ENCODE measurements at places on chromosomes 16 and 17.

GRCh38 chr16:14364386-14365199 lies 265.5 kb downstream of the PARN start:
- no peak for DNase-seq

DNA sequence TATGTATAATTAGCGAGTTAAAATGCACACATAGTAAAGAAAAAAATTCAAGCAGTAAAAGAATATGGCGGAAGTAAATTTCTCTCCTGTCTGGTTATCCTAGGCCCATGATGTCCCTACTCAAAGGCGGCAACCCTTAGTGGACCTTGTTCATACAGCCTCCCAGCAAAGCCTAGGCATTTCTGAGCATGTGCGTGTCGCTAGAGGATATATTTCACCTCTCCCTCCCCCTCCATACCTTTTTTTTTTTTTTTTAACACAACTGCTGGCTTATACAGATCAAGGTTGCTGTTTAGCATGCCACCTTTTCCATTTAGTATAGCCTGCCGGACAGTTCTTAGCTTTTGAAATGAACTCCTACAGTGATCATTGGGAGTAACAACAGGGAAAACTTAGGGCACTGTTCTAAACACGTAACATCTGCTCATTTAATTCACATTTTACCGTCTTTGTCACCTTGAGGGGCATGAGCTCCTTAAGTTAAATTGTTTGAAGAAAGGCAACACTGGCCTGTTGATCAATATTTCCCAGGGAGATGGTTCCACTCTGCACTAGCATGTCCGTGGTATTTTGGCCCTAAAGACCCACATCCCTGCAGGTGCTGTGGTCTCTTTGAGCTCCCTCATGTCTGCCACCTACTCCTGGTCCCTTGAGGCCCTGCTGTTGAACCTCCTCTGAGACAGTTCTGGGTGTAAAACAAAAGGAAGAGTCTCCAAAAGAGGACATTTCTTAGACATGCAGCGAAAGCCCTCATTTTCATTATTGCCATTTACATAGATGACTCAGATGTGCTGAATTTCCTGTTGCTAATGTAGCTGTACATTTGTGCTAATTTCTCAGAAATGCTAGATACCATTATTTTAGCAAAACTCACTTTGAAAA lies 4.1 kb upstream of the TNFRSF13B start:
- DNase-seq = no peak

DNA sequence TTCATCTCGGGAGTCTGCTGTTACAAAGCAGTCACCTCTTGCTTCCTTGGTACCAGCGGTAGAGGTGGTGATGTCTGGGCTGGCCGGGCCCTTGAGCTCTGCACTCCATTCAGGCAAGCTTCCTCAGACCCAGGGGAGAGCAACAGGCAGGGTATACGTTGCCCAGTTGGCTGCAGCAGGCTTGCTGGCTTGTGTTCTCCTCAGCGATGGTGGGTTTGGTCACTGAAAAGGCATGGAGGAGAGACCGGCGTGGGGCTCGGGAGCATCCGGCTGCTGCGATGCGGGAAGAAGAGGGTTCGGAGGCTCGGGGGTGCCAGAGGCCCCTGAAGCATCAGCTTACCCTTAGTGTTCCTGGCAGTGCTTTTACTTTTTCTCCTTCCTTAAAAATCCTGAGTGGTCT lies 25.8 kb downstream of the SAP30BP start:
- no peak for DNase-seq

- no peak for DNase-seq
Measured at GRCh38 chr16:75477680-75478473, 13.4 kb upstream of the TMEM170A start.

DNA sequence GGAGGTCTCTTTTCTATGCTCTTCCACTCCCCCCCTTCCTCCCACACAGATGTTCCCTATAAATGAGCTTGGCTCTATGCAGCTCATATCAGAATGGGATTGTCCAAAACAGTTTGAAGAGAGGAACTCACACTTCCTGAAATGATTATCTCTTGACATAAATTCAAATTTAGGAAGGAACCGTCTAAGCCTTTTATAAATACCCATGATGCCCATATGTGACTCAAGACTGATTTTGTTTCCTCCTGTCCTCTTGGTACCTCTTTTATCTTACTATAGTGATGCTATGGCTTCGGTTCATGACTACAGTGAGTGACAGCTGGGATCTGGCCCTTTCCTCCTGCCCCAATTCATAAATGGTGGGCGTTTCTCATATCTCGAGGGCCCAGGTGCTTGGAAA lies 16.6 kb upstream of the TERF2 start:
- no peak for DNase-seq

DNA sequence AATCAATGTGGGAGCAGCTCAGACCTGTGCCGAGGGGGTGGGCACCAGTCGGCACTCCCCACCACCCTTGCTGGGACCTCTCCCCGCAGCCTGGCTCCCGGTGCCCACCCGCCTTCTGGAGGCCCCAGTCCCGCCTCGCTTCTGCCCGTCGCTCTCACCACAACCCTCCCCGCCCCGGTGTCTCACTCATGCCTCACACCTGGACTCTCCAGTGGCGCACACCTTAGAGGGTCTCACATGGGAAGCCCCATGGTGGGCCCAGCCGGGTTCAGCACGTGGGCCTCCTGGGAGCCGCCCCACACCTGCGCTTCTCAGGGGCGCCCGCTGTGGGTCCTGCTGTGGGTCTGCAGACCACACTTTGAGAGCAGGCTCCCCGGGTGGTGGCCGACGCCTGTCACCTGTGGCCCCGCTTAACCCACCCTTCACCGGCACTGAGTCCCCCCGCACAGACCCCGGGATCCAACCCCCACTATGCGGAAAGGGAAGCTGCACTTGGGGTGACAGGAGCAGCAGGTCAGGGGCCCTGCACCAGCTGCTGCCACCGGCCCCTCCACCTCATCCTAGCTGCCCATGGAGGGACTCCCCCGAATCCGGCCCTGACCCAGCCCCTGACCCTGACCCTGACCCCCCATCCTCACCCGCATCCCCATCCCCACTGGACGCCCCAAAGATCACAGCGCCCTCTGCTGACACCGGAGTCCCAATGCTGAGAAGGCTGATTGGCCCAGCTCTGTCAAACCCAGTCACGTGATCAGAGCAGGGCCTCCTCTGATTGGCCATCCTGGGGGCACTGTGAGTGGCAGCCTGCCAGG lies 27.4 kb upstream of the SLC38A10 start:
- peak; percentile 38 for DNase-seq

- DNase-seq = no peak
Measured at GRCh38 chr17:17970699-17971430, 1.3 kb downstream of the TOM1L2 start.

DNA sequence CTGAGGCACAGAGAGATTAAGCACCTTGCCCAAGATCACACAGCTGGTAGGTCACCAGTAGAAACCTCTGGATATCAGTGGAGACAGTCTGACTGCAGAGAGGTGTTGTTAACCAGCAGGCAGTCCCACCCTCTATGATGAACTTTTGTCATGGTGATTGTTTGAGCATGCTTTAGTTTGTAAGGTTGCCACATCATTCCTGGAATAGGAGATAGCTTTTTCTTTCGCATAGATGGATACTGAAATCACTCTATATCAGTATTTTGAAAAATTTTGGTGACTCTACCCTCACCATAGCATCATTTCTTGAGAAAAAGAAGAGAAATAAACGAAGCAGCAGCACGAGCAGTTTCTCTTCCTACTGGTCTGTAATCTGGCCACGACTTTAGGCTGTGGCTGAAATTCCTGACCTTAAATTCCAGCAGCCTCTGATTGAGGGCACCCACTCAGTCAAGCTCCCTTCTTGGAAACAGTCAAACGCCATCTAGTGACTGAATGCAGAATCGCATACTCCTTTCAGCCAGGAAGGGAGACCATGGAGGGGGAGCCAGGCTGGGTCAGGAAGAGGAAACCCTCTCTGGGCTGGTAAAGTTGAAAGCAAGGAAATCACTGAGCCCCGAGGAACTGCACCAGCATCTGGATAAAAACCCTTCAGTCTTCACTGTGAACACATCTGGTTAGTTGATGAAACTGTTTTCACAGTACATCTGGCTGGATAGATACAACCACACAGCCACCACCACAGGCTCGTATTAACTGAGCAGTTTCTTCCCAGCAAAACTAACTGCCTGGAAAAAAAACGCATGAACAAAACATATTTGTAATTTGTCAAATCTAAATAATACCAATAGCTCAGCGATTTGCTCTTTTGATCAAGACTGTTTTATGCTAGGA lies 108.5 kb upstream of the XYLT1 start:
- DNase-seq = peak; percentile 5

DNA sequence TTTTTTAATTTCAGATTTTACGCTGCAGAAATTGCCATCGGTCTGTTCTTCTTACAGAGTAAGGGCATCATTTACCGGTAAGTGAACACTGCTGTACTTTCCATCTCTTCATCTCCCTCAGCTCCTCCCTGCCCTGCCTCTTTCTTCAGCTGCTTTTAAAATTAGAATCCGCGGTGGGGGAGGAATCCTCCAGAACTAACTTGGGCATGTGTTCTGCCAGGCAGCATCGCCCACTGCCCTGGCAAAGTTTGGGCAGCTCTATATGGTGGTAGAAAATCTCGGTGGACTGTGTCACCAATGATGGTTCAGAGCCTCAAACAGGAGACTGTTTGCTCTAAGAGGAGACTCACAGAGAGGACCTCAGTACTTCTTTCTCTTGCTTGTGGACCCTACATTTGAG lies 81.6 kb upstream of the CACNG3 start:
- no peak for DNase-seq

DNA sequence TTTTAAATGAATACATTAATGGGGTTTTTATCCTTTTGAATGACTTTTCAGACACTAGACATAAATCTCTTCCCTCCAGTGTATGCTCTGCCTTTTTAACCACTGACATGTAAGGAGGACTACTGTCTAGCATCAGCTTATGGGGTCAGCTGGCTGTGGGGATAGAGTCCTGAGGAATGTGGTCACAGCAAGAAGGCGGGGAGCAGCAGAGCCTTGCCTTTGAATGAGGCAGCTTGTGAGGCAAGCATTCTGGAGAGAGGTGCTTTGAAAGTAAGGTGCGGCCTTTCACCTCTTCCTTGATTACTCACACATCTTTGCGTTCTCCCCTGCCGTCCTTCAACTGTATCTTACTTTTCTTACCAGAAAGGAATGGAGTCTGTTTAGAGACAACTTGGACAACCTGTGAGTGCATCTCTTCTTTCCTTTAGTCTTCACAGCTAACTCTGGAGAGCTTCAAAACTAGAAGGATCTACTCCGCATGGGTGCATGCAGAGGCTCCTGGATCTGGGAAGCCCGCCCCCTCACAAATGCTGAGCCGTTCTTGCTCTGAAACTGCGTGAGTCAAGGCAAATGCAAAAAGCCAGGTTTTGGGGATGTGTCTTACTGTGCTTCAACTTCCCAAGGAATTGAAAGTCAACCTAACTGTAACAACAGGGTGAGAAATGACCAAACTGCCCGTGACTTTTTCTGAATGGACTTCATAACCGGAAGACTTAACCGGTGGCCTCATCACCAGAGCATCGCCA lies 49.9 kb downstream of the ADCY7 start:
- DNase-seq = no peak

DNA sequence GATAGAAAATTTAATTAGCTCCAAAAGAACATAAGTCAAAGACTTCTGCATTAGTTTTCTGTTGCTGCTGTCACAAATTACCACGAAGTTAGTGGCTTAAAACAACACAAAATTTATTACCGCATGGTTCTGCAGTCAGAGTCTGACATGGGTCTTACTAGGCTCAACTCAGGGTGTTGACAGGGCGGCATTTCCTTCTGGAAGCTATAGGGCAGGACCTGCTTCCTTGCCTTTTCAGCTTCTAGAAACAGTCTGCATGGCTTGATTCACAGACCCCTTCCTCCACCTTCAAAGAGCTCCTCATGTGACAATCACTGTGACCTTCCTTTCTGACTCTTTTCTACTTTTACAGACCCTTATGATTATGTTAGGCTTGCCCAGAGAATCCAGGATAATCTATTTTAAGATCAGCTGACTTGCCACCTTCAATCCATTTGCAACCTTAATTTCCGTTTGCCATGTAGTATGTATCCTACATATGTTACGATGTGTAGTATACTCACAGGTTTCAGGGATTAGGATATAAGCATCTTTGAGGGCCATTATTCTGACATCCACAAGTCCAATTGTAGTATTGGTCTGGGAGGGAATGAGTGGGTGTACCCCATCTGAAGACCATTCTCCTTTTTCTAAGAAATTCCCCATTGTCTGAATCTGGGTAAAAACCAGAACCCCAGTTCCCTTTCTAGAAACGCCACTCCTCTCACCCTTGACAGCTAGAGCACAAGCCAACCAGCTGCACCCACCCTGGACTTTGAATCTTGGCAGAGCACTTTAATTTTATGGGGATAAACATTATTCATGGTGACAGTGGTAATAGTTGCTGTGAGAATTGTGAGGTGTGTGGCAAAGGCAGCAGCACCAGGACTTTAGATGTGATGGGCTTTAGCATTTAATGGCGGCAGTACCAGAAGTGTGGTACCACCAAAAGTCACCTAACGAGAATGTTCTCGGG lies 265.5 kb downstream of the KCNJ2 start:
- no peak for DNase-seq

- peak; percentile 68 for DNase-seq
Measured at GRCh38 chr17:71168053-71168741, 952.6 kb upstream of the SOX9 start.

DNA sequence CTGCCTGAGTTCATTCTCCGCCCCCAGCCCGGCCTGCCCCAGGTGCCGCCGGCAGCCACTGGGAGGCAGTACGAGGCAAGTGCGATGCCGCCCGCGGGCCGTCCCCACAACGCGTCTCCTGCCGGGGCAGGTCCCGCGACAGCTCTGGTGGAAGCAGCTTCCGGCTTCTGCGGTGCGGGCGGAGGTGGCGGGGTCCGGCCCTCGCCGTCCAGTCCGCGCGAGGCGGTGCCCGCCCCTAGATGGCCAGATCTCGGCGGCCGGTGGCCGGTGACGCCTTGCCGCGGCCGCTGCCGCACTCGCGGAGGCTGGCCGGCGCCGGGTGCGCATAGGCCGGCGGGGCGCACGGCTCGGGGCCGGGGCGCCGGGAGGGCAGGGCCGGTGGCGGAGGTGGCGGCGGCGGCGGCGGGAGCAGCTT lies 1.8 kb downstream of the GJD3 start:
- DNase-seq = peak; percentile 82

DNA sequence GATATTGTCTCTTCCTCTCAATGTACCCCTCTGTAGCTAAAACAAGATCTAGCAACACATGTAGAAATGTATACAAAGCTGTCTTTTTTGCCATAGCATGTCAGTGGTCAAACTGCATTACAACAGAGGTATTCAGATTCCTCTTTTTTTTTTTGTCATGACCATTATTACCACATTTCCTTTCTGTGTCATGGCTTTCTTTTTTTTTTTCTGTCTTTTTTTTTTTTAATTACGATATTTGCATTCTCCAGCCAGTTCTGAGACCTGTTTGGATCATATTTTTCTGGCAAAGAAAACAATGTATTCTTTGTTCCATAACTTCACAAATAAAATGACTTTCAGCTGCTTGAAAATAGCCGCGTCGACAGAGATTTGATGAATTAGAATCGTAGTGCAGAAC lies 27.4 kb upstream of the CAPNS2 start:
- DNase-seq = no peak

All from NCI-H1436 (cell line).